Stimulated activated CD8-positive, alpha-beta memory T cell treated with anti-CD3 and anti-CD28 coated beads, Interleukin-4, amount 100 ng/mL, for 48 hours (primary cell): ENCODE measurements at places on chromosomes 7 and 10.

DNA sequence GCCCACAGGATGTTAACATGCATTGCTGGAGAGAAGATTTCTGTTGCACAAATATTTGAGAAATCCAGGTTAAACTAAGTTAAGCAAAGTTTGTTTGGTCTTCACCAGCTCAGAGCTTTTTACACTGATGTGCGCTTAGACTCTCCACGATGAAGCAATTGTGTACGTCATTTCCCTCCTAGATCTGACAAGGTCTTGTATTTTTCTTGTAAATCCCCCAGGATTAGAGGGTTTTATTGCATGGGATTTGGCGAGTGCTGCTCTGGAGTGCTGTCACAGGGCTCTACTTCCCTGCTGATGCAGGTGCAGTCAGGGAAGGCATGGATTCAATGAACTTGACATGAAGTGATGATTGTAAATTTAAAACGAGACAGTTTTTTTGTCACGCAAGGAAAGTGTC lies 173.3 kb downstream of the PDE1C start:
- no peak for DNase-seq

GRCh38 chr7:77427996-77428603 lies 12.0 kb upstream of the GSAP start:
- DNase-seq, result peak; percentile 32

- DNase-seq, result no peak
Observed at GRCh38 chr7:107527196-107527595, 36.5 kb downstream of the COG5 start.

GRCh38 chr10:115094416-115095140 lies 1.4 kb downstream of the ATRNL1 start:
- no peak for DNase-seq

GRCh38 chr7:18497082-18497481 lies 1.5 kb downstream of the HDAC9 start:
- DNase-seq, result no peak
